ENCODE measurements at places on chromosomes 13 and 19.

- peak; percentile 74 for DNase-seq
These were observed 1.5 kb upstream of the ELOF1 start for GRCh38 chr19:11560404-11561051.

DNA sequence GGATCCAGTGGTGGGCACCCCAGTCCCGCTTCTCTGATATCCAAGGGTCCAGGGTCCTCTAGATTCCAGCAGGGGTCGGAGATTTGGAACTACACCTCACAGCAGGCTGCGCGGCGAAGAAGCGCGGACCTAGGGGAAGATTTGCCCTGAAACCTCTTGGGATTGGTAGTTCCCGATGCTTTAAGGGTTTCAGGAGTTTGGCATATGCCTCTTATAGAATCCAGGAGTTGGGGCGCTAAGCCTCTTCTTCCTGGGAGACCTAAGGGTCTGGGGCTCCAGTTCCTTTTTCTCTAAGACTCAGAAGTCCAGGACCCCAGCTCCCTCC lies 349 bp downstream of the BCL2L12 start:
- DNase-seq = no peak

- DNase-seq = no peak
These were observed 479.6 kb downstream of the DIAPH3 start for GRCh38 chr13:59684105-59684504.

DNA sequence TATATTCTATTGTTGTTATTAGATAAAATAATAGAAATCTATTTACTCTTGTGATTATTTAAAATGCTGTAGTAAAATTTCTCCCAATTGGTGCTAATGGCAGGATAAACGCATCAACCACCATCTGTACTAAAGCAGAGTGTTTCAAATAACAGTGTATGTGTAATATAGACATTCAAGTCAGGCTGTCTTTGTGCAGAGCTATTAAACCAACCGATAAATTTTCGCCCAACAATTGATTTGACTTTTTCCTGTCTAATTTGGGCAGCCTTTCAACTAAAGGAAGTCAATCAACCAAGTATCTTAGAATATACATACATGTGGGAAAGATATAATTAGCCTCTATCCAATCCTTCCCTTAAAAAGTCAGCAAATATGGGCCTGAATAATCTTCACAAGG lies 5.8 kb downstream of the AMER2 start:
- DNase-seq = no peak

- no peak for DNase-seq
These were observed 26.9 kb upstream of the CPB2 start for GRCh38 chr13:46131705-46132104.

GRCh38 chr13:31053091-31053490 lies 108.6 kb downstream of the HSPH1 start:
- no peak for DNase-seq

All from CD4-positive, alpha-beta T cell treated with Interleukin-15 for 1 hour (primary cell).